Stromal cell of bone marrow (primary cell): ENCODE measurements at places on chromosomes 4 and X.

GRCh38 chrX:129959493-129959832, 23.0 kb upstream of the BCORL1 start:
- DNase-seq, result no peak

DNA sequence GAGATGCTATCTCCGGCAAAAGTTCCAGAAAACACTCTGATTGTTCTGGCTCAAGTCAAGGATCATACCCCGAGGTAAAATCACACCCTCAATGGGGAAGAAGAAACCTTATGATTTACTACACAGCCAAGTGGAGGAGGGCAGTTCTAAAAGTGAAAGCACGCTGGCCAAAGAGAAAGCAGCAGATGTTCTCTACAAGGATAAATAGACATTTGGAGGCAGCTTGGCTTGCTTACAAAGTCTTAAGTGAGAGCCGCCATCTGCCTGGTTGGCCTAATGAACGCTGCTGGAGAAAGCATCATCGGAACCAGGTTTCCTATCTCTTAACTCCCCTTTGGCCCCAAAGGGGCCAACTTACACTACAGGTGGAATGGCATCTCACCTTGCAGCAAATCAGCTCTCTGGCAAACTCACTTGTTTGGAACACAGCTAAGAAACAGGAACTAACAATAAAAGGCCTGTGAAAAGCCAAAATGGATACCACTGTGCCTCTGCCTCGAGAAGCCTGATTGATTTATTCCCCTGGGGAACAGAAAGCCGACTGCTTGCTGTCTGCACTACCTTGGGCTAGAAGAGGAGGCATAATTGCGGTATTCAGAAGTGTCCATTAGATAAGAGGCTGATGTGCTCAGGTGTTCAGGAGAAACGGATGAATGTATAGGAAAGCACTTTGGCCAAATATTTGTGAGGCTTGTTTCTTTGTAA, 22.8 kb downstream of the FRAS1 start:
- no peak for DNase-seq

- DNase-seq, result peak; percentile 40
Observed at GRCh38 chr4:3168029-3168428, 80.9 kb upstream of the MSANTD1 start.

- DNase-seq, result peak; percentile 17
Observed at GRCh38 chr4:146520896-146521540, 722 bp downstream of the SLC10A7 start.

DNA sequence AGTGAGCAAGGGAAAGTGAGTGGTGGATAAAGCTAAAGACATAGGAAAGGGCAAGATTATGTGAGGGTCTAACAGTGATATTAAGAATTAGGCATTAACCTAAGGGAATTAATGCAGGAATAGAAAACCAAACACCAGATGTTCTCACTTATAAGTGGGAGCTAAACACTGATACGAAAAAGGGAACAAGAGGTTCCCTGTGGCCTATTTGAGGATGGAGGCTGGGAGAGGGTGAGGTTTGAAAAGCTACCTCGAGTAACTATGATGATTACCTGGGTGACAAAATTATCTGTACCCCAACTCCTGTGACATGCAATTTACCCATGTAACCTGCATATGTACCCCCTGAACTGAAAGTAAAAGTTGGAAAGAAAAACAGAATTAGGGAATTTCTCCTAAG, 79.0 kb downstream of the ANXA3 start:
- no peak for DNase-seq

DNA sequence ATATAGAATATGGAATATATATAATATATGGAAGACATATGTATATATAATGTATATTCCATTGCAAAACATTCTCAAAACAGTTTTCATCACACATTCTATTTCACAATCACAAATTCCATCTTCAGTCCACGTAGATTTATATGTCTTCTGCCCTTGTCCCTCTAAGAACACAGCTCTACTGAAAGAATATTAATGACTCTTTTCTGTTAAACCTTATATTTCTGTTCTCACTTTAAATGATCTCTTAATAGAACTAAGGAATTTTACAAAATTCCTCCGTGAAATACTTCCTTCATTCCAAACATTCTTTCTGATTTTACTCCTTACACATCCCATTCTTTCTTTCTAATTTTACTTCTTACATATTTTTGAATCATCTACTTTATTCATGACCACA, 1043.1 kb upstream of the PABPC4L start:
- no peak for DNase-seq

GRCh38 chr4:166087569-166087968, 214.5 kb downstream of the TLL1 start:
- no peak for DNase-seq

GRCh38 chr4:77579406-77580076, 26.1 kb upstream of the CXCL13 start:
- peak; percentile 61 for DNase-seq

DNA sequence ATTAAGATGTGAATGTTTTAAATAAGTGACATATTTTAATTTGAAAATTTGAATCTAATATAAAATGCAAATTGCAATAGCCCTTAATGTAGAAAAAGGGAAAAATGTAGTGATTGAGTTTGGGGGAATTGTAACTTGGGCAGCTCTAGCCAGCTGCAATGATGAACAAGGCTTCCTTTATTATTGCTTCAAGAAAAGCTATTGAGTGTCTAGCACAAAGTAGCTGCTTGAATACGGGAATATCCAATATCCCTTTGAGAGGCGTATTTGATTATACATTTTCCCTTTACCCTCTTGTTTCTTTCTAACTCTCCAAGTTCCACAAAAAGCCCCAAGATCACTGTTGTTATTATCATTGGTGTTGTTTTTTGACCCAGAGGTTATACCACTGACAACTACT, 21.8 kb downstream of the IL1RAPL1 start:
- no peak for DNase-seq

- no peak for DNase-seq
Observed at GRCh38 chr4:2494992-2495391, 26.1 kb downstream of the RNF4 start.

GRCh38 chr4:153345012-153345981, 809 bp downstream of the MND1 start:
- DNase-seq, result peak; percentile 26

DNA sequence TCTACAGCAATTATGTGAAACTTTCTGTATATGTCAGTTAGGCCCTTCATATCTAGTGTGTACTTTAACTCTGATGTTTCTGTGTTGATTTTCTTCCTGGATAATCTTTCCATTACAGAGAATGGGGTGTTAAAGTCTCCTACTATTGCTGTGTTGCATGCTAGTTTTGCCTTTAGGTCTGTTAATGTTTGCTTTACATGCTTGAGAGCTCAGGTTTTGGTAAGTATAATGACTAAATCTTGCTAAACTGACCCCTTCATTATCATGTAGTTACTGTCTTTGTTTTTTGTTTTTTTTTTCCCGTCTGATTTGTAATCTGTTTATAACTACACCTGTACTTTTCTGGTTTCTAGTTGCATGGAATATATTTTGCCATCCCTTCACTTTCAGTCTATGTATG, 63.6 kb upstream of the UGT2B15 start:
- DNase-seq, result no peak

- peak; percentile 73 for DNase-seq
Observed at GRCh38 chr4:118918388-118918787, 29.7 kb downstream of the SYNPO2 start.

DNA sequence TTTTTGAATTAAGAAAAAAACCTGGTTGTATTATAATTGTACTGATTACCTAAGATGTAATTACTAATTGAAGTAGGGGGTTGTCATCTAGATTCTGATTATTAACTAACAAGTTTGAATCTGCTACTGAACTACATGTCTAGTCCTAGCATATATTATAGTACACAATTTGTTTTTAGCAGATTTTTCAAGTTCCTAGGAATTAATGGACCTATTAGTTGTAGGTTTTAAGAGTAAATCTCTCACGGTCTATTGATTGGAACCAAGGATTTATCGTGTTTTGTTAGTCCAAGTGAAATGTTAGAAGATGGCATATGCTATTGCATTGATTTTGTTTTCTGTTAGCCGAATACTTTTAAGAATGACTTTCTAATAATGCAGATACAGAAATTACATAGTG, 20.8 kb downstream of the PTPN13 start:
- DNase-seq, result no peak

DNA sequence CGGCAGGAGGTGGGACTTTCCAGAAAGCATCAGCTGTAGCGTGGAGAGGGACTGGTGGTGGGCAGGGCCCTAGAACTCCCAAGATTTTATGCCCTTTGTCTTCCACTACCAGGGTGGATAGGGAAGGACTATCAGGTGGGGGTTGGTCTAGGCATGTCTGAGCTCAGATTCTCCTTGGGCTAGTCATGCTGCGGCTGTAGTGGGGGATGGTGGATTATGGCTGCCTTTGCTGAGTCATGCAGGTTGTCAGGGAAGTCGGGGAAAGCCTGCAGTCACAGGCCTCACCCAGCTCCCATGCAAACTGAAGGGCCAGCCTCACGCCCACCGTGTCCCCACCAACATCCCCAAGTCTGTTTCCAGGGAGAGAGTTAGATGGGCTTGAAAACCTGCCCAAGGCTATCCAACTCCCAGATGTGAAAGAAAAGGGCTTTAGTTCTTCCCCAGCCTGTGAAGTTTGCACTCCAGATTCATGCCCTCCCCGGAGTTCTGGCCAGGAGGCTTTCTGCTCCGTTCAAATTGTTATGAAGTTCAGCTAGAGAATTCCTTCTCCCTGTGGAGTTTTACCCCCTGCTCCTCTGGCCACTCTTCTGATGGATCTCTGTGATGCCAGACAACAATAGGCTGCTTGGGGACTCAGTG, 13.4 kb upstream of the MEPE start:
- no peak for DNase-seq

GRCh38 chr4:150283689-150284088, 205.4 kb downstream of the DCLK2 start:
- peak; percentile 93 for DNase-seq

GRCh38 chrX:132001127-132001526, 22.0 kb upstream of the STK26 start:
- DNase-seq, result no peak

DNA sequence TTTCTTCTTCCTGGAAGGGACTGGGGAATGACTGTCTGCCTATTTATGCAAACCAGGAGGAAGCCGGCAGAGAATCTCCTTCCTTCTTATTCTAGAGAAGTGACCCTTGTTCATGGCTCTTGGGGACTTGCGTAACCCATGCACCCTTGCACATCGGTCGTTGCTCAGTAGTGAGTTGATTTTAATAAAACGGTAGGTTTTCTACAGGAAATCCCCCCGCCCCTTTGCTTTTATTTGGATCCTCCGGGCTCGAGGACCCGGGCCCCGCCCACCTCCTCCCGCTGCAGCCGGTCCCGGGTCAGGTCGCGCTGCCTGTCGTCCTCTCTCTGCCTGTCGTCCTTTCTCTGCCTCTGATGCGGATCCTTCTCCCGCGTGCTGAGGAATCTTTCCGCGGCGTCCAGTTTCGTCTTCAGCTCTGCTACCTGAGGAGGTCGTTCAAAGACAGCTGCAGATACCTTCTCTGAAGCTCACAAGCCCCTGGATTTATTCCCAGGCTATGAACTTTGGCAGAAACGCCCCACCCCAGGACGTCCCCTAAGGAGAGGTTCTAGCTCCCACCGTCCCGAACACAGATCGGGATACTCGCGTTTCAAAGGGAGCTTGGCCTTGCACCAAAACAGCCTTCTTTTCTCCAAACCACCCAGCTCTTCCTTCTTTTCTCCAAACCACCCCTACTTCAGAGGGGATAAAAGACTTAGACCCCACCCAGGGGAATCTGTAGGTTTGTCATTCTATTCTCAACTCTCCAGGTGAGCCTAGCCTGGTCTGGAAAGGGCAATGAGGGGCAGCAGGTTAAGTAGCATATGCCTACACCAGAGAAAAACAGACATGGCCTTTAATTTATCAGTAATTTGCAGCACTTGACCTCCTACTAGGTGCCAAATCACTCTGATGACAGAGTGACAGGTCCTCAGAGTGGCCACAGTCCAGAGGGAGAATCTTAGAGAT, 7.0 kb downstream of the TNIP3 start:
- DNase-seq, result no peak

- DNase-seq, result no peak
Observed at GRCh38 chrX:153600921-153601320, 2.0 kb upstream of the CCNQ start.

DNA sequence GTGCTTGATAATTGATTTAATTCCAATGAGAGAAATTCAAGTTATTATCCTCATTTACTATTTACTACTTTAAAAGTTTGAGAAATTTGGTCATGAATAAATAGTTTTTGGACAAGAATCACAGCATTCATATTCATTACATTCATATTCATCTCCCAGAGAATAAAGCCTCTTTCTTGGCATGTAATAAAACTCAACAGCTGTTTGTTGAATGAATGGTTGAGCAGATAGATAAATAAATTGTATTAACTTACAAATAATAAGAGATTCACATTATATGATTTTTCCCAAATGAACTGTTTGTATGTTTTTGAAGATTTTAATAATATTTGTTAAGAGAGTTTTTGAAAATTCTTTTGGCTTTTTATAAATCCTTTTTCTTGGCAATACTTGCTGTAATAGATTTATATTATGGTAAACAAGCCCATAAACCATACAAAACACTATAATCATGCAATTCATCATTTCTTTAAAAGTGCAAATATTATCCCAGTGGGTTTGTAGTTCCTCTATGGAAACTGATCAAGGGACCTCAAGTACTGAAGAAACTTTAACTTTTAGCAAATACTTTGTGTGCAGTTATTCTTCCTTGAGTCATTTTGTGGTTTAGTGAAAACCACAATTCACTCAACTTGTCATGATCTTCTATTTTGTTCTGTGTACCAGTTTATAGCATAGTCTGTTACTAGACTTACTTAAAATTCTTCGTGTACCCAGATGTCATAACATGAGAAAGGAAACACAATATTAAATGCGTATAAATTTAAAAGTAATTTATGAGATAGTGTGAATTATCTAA, 371.8 kb downstream of the ADGRL3 start:
- peak; percentile 18 for DNase-seq

DNA sequence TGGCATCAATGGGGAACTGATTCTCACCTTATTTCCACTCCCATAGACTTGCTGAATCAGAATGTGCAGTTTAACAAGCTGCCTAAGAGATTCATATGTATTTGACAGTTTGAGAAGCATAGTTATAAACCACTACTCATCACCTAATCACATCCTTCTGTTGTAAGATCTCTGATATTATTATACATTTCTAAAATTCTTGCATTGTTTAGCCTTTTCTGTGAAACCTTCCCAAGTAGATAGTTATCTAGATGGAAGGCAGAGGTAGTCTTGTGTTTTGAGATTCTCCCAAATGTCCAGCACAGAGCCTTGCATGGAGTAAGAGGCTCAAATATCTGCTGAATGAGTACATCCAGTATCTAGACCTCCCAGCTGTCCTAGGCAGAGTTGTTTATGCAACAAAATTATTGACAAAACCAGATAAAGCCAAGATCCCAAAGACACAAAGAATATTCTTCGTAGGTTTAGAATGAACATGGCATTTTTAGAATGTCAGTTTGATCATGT, 227.3 kb downstream of the KDR start:
- DNase-seq, result no peak

DNA sequence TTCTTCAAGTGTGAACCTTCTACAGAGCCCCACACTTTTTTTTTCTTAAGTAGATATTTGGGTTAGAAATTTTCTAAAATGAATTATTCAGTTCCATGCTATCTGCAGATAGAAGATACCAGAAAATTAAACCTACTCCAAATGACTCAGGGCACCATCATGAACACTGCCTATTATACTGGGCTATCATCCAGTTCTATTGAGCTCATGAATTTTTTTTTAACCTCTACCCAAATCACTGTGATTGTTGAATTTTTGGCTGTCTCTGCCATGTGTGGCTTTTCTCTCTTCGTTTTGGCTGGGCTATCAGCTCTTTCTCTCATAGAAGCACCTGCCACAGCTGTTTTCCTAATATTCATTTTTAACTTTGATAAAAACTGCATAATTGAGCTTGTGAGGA, 31.0 kb upstream of the SLC34A2 start:
- peak; percentile 30 for DNase-seq

GRCh38 chrX:149829751-149830191, 48.0 kb downstream of the MAGEA9 start:
- peak; percentile 3 for DNase-seq
